ENCODE measurements at places on chromosomes 5 and 9.

- no peak for DNase-seq
These were observed 302.7 kb downstream of the MAN2A1 start for GRCh38 chr5:109992264-109992915.

DNA sequence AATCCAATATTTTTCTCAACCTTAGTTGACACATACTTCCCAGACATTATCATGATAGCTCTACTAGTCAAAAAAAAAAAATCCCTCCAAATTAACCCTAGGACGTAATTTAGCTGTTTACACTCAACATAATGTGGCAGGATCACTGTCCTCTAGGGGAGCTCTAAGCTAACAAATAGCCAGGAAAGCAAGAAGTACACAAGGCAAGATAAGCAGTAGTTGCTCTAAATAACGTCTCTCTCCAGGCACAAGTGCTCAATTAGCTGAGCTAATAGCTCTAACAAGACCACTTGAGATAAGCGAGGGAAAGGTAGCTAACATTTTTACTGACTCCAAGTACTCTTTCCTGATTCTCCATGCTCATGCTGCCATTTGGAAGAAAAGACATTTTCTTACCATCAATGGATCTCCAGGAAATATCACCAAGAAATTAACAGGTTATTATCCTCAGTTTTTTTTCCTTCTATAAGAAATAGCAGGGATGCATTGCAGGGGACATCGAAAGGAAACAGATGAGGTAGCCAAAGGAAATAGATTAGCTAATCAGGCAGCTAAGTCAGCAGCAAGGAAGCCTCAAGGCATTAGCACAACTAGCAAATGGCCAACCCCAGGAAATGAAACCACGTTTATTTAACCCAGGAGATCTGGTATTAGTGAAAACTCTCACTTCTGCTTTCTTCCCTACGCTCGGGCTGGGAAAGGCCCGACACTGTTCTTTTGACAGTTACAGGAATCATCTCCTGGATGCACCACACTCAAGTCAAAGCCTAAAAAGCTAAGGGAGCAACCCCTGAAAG, 614.1 kb downstream of the PTPRD start:
- no peak for DNase-seq

GRCh38 chr9:6307551-6308096, 20.6 kb upstream of the TPD52L3 start:
- no peak for DNase-seq

GRCh38 chr9:21465138-21465537, 17.0 kb downstream of the IFNE start:
- DNase-seq = no peak

GRCh38 chr5:144292029-144292428, 121.4 kb downstream of the KCTD16 start:
- DNase-seq = peak; percentile 7

GRCh38 chr5:44051591-44051990, 337.6 kb downstream of the FGF10 start:
- no peak for DNase-seq

DNA sequence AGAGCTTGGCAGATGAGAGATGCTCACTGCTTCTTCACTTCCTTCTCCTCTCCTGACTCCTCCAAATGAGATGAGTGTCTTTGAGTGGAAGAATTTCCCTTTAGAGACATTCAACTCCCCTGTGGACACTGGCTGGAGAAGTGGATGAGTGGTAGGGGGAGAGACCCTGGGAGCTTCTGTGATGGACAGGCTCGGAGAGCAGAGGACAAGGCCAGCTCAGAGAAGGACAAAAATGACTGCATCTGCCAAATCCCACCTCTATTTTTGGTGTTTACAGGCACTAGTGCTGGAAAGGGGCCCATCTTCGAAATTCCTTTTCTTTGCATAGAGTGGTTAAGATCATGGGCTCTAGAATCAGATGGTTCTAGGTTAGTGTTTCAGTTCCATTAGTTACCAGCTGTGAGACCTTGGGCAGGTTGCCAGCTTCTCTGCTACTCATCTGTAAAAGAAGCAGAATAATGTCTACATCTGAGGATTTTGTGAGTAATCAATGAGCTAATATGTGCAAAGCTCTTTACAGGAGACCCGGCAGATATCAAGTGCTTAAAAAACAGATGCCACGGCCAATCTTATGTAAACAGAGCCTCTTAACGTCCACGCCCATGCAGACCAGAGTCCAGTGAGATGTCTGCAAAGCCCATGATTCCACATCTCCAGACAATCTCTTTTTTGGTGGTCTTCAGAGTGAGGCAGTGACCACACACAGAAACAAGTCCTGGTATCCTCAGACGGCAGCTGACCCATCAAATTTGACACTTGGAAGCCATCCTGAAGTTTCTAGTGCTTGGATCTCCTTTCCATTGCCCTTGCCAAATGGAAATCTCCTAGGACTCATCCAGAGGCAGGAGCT, 13.6 kb upstream of the COL27A1 start:
- DNase-seq = no peak

DNA sequence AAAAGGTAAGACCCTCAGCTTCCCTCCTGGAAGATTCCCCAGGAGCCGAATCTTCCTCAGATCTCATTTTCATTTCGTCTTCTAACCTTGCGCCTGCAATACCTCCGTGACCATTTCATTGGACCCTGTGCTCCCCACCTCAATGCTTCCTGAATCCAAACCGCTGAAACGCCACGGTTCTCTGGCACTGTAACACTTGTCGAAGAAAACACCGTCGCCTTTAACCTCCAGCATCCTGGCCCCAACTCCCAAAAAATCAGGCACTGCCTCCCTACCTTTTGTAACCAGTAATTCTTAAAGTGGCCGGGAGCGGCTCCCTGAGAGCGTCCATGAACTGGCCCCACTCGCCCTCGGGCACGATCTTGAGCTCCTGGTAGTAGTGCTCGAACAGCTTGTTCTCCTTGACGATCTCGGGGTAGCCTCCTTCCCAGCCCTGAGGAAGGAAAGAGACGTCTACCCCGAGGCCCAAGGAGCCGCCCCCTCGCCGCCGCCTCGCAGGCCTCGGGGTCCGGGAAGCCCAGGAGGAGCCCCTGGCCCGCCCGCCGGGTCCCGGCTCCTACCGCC, 438 bp downstream of the NSUN2 start:
- peak; percentile 13 for DNase-seq

DNA sequence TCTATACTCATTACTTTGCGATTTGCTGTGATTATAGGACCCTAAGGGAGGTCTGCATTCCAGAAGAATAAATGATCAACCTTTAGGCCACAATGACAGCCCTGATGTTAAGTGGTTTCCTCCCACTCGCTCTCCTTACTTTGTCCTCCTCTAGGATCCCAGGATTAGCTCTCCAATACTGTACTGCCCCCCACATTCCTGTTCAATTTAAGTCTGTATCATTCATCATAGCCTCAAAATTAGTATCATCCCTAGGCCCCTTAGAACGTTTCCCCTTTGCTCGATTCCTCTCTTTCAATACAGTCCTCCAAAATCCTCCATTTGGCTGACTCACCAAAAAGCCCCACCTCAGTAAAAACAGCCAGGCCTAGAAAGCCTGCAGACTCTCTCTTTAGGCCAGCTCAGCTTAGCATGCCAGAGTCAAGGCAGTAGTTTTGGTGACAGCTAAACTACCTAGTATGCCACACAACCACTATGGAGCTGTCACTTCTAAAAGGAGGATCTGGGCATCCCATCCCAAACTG, 24.4 kb downstream of the RNF145 start:
- no peak for DNase-seq

DNA sequence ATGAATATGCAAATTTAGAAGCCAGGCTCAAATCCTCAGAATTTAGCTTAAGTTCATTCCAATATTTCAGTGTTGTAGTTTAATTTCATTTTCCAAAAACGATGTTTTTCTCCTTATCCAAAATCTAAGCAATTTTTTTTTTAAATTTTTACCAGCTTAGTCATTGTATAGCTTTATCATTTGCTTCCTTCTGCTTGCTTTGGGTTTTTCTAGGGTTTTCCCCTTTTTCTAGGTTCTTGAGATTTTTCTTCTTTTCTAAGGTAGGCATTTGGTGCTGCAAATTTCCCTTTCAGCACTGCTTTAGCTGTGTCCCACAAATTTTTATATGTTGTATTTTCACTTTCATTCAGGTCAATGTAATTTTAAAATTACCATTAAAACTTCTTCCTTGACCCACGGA, 34.4 kb upstream of the CCDC112 start:
- DNase-seq = no peak

- no peak for DNase-seq
These were observed 35.9 kb upstream of the NANS start for GRCh38 chr9:98020476-98021145.

- no peak for DNase-seq
These were observed 37.3 kb downstream of the SPIN1 start for GRCh38 chr9:88425538-88425950.

DNA sequence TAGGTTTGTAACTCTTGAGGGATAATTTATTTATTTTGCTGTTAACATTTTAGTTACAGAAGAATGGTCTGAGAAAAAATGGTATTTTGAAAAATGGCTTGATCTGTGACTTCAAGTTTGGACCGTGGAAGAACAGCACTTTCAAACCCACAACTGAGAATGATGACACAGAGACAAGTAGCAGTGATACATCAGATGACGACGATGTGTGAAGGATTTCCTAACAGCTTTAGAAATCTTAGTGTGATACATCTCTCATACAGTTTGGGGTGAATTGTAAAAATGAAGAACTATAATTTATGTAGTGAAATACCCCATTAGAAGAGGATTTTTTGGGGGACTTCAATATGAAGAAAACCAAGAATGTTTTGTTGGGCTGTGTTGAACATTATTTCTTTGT, 88.7 kb downstream of the GPBP1 start:
- no peak for DNase-seq

- no peak for DNase-seq
These were observed 17.1 kb upstream of the EPB41L4A start for GRCh38 chr5:112436144-112436543.

Measured in globus pallidus (tissue), 1 donor.